ENCODE measurements at places on chromosomes 2 and 18.

- no peak for DNase-seq
Observed at GRCh38 chr2:25286025-25286400, 55.7 kb downstream of the DNMT3A start.

DNA sequence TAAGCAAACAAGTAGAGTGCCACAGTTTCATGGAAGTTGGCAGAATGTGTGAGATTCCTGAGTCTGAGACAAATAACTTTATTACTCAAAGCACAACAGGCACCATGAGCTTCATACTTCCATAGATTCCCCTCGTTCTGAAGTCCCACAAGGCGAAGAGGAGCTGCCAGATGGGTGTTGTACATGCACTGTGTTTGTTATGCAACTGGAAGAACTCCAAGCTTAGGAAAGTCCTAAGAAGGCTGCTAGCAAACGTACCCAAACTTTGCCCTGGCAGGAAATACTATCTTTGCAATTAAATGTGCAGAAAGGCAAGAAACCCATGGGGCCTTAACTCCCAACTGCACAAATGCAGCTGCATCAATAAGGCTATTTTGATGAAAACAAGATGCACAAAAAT, 1.6 kb upstream of the GCA start:
- no peak for DNase-seq

DNA sequence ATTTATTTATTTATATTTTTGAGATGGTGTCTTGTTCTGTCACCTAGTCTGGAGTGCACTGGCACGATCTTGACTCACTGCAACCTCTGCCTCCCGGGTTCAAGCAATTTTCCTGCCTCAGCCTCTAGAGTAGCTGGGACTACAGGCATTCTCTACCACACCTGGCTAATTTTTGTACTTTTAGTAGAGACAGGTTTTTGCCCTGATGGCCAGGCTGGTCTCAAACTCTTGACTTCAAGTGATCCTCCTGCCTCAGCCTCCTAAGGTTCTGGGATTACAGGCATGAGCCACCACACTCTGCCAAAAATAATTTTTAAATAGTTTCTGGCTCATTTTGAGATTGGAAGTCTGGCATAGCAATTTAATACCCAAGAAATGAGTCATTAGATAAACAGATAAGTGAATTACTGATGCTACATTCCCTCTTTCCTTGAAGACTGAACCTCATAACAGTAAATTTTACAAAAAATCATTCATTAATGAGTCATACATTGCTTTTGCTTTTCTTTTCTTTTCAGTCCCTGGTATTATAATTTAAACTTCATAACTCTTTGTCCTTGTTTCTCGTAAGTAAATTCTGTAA, 881.6 kb upstream of the PIK3C3 start:
- no peak for DNase-seq

DNA sequence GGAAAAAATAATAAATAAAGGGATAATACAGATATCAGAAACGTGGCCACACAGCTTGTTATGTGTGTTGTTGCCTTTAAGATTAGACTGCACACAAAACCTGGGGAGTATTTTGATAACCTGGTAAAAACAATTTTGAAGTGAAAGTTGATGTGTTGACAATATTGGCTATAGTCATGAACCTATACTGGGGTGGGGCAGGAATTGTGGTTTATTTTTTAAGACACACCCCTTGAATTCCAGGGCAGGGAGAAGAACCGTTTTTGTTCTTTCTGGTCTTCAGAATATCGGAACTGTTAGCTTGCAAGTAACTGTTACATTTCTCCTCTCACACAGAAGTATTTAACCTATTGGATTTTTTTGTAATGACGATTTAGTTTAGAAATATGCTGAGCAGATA, 80.4 kb downstream of the LIMS1 start:
- DNase-seq, result no peak

- DNase-seq, result no peak
Observed at GRCh38 chr2:18422432-18423165, 137.9 kb downstream of the RDH14 start.

- no peak for DNase-seq
Observed at GRCh38 chr2:26922405-26923188, 47.8 kb upstream of the MAPRE3 start.

DNA sequence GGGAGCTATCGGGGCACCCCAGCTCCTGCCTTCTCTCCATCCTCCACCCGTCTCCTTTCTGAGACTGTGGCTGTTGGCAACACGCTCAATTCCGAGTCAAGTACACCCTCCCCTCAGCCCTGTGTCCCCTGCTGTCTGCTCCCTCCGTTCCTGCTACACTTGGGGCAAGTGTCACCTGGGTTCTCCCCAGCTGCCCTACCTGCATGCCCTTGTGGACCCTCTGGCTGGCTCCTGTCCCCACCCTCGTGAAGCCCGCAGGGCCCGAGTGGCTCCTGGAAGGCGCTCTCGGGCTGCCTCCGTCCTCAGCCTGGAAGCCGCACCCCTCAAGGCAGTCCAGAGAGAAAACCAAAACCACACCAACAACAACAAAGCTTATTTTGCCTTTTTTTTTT, 33.9 kb downstream of the PDIA6 start:
- no peak for DNase-seq

DNA sequence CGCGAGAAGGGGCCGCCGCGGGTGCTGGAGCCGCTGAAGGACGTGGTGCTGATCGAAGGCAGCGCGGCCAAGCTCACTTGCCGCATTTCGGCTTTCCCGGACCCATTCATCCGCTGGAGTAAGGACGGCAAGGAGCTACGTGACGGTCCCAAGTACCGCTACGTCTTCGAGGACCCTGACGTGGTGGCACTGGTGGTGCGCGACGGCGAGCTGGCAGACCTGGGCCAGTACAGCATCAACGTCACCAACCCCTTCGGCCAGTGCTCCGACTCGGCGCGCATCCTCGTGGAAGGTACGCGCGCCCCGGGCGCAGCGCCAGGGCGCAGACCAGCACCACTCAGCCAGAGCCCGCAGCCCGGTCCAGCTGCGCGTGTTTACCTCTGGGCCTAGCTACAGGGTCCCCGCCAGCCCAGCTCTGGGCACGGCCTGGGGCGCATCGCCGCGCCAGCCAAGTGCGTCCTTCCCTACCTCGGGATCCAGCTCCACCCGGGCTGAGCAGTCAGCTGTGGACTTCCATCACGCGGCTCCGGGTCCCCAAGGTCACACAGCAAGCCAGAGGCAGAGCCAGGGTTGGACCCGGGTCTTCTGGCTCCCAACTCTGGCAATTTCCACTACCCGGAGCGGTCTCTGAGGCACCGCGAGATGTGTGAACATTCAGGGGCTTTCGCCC, 1.7 kb upstream of the GMPPA start:
- DNase-seq, result no peak

DNA sequence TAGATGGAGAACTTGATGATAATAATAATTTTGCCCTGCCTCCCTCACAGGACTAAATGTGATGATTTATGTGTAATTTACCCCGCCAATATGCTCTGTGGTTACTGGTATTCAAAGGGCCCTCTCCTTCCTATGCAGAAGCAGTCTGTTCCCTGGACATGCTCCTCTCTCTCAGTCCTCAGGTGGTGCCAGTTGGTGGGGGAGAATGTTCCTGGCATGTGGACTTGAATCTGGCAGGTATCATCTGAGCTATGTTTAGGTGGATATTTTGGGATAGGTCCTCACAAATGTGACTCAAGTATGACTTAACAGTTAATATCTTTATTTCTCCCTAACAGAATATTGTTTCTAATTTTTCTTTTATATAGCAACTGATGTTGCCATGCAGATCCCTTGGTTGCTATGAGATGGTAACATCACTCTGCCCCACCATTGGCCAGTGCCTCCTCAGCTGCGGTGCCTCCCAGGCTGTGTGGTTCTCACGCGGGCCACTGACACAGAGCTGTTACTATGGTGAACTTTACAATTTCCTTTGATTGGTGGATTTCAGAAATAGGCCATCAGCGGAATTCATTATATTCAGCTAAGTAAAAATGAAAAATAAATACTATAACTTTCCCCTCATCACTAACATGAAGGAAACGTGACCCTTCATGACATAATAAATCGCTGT, 106.7 kb upstream of the PELI1 start:
- DNase-seq, result no peak

GRCh38 chr2:120396861-120397811, 51.2 kb downstream of the INHBB start:
- DNase-seq, result no peak

DNA sequence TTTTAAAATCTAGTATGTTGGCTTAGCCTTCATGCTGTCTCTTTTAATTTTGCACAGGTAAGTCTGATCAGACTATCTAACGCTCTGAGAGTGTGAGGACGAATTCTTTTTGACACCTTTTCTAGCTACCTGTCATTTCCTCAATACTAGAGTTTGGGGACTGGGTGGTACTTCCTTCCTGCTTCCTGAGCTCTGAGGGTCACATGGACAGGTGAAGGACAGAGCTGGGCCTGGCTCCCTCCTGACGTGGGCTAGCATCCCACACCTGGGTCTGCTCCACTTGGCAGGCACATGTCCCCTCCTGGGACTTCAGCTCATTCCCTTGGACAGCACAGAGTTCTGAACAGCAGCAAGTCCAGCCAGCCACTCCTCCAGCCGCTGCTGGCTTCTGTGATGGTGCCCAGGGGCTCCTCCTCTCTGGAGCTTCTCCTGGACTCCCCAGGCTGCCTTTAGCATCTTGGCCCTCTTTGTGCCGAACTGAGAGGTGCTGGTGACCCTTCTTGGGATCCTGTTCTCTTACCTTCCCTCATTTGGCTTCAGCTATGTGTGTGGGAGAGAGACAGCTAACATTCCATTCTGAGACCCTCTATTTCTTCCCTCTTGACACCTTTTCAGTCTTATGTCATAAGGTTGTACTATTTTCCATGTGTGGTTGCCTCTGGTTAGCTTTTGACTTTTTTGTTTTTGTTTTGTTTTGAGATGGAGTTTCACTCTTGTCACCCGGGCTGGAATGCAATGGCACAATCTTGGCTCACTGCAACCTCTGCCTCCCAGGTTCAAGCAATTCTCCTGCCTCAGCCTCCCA, 106.9 kb downstream of the B3GNT2 start:
- no peak for DNase-seq

All from left renal pelvis (tissue), 4 donors.